ENCODE measurements at places on chromosomes 7 and 10.
A peak's percentile ranks its signal among the peaks of the same experiment; 100 is the strongest.

- no peak for DNase-seq
These were observed 60.2 kb downstream of the ZNF277 start for GRCh38 chr7:112266595-112267270.

- DNase-seq = no peak
These were observed 575.6 kb downstream of the ARL4A start for GRCh38 chr7:13262929-13263530.

GRCh38 chr7:54967377-54967776, 51.4 kb upstream of the EGFR start:
- DNase-seq = no peak

DNA sequence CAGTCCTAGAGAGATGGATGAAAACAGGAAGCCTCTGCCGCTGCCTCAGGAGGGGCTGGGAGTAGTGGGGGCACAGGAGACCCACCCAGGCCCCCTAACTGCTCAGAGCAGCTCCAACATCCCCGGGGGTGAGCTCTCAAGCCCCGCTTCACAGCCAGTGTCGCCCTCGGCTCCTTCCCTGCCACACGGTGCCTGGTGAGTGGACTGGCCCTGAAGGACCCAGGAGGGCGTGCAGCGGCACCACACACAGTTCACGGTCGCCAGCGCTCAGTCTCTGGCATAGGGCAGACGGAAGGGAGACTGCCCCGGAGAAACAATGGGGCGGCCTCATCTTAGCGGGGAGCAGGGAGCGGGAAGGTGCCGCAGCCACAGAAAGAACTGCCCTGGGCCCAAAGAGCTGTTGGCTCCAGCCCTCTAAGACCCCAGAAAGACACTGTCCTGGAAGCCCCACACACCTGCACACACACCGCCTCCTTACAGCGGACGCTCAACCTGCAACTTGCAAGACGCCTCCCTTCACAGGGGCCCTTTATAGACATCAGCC, 1.2 kb downstream of the CLDN15 start:
- DNase-seq = no peak

- DNase-seq = no peak
These were observed 3.3 kb upstream of the MTERF1 start for GRCh38 chr7:91883676-91884362.

GRCh38 chr10:114917927-114918672, 19.9 kb upstream of the TRUB1 start:
- no peak for DNase-seq

- peak; percentile 16 for DNase-seq
These were observed 177.6 kb downstream of the PARD3 start for GRCh38 chr10:34637418-34637911.

DNA sequence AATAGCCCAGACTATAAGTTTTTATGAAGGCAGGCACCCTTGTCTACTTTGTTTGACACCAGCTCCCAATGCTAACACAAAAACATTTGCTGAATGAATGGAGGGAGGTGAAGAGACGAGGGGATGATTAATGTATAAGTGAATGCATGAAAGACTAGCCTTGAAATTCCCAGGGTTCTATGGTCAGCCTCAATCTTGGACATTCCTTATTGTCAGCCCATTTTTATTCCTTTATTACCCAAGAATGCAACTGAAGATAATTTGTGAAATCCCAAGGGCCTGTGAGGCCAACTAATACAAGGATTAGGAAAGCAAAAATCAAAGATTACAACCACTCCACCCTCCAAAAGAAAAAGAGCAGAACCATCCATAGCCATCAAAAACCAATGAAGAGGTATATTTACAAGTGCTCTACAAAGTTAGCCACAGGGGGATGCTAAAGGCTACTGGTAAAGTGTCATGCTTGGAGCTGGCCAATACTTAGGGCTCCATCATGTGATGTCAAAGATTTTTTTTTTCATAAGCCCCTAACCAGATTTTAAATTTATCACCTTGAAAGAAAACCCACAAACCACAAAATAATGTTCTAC, 40.0 kb upstream of the ASAH2 start:
- no peak for DNase-seq
